Mesothelial cell of epicardium (in vitro differentiated cells): ENCODE measurements at places on chromosomes 12 and 14.

- DNase-seq, result no peak
Measured at GRCh38 chr12:116556964-116557698, 2.0 kb upstream of the MAP1LC3B2 start.

DNA sequence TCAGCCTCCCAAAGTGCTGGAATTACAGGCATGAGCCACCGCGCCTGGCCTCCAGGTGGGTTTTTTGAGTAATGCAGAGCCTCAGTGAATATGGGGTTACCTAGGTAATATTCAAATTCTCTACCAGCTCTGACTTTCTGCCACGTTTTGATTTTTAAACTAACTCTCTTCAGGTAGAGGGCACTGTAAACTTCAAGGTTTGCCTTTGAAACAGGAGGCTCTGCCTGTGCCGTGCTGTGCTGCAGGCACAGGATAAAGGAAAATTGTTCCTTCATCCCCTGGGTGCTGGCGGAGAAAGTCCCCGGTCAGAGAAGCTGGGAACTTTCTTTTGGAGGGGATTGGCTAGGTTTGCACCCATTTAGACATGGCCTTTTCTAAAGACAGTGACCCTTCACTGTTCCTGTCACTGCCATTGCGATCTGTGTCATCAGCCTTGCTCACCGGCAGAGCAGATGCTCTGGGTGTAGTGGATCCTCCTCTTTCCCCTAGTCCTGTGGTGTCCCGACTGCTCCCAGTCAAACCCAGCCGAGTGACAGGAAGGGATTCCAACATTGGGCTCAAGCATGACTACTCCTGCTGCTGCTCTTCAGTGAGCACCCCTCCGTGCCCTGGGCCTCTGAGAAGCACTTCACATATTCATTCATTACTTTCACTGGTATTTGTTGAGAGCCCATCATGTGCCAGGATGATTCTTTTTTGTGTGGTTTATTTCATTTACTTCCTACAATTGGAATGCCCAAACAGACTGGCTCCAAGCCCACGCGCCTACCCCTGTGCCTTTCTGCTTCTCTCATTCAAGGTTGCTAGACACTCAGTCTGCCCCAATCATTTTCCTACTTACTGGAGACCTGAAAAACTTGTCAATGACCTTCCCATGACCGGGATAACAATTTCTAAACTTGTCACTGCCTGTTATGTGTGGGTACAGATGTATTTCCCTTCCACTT, 103.6 kb downstream of the TMEM30B start:
- no peak for DNase-seq

GRCh38 chr12:119842380-119842779, 34.7 kb downstream of the CIT start:
- DNase-seq, result no peak

DNA sequence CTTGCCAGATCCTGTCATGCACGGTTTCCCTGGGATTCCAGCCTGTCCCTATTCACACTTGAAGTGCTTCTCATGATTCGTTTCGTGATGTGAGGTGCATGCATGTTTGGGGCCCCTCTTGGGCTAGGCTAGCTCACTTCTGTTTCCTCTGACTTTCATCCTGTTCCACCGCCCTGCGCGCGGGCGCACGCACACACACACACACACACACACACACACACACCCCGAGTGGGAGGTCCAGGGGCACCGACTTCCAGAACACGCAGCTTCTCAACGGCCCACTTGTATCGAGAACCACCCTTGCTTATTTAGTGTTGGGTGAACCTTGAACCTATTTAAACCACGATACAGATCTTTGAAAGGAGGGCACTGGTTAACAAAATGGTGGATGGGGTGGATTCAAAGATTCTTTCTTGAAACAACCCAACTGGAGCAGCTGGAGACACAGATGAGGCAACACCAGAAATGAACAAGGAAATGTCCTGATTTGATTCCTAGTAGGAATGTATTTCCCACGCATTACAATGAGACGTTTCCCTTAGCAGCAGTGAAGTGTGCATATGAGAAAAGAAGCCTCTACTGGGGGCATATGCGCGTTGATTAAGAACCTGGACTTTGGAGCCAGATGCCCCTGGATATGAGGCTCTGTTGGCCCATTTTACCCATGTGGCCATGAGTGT, 16.3 kb downstream of the ELK3 start:
- no peak for DNase-seq

DNA sequence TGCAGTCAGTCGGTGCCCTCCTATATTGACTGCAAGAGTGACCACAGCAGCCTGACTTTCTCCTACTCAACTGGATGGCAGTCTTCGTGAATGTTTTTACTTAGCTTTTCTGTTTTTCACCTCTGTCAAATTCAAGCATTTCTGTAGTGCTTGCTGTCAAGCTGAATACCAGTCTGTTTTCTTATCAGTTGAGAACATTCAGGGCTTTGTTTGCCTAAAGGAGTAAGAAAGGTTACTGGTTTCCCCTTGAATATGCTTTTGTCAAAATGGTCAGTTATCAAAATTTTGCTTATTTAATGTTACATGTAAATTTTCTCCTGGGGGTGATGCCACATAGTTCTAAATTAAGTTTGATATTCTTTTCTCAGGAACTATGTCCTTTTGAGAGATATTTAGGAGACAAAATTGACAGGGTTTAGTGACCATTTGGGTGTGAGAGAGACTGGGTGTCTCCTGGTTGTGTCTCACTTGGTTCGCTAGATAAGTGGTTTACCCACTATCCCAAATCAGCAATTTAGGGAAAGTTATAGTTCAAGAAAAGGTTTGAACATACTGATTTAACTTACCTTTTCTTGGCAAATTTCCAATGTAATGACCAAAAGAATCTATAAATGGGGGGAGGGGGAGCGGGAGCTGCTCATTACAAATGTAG, 366.3 kb downstream of the TMTC2 start:
- DNase-seq, result no peak

DNA sequence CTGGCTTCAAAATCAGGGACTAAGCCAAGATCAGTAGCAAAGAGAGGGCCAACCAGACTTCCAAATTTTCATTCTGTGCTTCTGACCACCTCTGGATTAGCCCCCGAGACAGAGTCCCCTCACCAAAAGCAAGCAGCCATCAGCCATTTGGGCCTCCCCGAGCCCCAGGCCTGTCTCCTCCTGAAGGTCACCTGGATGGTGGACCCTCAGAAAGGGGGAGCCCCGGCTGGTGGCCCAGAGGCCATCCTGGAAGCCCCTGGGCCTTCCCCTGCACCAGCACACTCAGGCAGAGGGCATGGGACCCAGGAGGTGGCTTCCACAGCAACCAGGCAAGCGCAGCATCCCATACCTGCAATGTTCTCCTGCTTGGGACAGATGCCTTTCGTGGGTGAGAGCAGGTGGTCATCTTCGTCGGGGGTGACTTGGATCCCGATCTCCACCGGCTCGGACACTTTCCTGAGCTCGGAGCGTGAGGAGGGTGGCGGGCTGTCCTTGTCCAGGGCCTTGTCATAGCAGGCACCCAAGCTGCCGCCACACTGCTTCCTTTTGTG, 14.8 kb downstream of the BCL11B start:
- no peak for DNase-seq

DNA sequence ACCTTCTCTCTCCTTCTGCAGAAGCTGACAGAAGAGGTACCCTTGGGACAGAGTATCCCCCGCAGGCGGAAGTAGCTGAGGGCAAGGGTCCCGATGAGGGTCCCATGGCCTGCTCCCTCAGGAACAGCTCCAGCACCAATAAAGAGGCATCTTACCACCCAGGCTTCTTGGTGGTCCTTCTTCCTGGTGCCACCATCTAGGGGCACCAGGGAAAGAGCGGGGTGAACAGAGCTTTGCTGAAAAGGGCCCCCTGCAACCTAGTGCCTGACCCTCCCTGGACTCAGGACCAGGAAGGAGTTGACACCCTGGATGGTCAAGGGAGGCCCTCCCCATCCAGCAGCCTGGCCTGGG, 591 bp upstream of the IRF9 start:
- no peak for DNase-seq

DNA sequence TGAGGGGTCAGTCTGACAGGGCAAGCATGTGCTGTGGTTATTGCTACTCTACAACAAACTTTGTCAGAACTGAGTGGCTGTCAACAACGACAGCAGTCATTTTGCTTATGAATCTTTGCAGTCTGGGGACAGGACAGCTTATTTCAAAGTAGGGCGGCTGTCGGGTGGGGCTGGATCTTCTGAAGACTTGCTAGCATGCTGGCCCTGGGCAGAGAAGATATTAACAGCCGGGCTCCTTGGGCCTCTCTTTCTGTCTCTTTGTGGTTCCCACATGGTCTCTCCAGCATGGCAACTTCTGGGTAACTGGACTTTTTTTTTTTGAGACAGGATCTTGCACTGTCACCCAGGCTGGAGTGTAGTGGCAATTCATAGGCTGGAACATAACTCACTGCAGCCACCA, 33.9 kb upstream of the ALDH2 start:
- no peak for DNase-seq

GRCh38 chr12:102879144-102879763, 37.8 kb downstream of the PAH start:
- no peak for DNase-seq

- no peak for DNase-seq
Measured at GRCh38 chr14:102461490-102462338, 47.9 kb downstream of the ANKRD9 start.

DNA sequence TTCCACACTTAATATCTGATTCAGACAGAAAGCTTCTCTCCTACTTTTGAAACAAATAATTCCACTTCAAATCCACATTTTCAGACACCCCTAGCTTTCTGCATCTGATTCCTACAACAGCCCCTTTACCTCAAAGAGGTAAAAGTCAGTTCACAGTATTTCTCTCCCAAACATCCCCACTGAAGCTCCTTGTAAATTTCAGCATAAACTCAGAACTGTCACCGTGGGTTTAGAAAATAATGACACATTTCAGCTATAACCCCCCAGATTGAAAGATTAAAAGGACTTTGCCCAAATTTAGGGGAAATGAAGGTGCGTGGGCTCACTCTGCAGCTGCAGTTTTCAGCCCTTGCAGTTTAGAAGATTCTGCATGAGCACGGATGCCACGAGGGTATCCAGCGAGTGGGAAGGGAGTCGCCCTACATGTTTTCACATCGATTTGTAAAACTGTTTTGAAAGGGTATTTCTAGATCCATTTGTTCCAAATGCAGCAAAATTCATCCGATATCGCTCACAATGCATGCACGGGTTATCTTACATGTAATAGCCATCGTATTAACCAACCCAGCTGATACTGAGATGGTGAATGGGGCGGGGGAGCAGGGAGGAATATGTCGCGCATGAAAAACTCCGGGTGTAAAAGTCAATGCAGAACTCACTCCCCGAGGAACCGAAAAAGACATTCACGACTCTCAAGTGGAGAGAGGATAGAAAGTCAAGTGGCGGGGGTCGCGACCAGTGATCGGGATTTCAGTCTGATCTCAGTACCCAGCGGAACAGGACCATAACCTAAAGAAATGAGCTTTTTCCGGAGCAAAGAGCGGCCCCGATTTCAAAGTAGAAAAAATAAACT, 5.0 kb upstream of the CCND2 start:
- DNase-seq, result no peak

- no peak for DNase-seq
Measured at GRCh38 chr12:117518594-117519270, 157.3 kb upstream of the NOS1 start.

DNA sequence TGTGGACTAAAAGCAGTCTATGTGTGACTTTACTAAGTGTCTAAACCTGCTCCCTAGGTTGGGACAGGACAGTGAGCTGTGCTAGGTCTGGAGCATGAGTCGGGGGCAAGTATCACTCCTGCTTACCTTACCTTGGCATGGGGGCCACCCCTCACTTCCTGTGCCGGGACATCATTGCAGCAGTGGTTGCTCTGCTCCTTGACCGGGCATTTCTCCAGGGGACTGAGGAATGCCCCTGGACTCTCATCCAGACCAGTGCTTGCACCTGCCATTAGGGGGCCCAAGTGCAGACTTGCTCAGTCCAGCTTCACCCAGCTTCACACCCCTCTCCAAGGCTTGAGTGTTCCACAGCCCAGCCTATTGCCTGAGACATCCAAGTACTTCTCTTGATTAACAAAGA, 84.7 kb upstream of the NELL2 start:
- no peak for DNase-seq

- peak; percentile 46 for DNase-seq
Measured at GRCh38 chr12:56631790-56632700, 1.9 kb upstream of the BAZ2A start.

DNA sequence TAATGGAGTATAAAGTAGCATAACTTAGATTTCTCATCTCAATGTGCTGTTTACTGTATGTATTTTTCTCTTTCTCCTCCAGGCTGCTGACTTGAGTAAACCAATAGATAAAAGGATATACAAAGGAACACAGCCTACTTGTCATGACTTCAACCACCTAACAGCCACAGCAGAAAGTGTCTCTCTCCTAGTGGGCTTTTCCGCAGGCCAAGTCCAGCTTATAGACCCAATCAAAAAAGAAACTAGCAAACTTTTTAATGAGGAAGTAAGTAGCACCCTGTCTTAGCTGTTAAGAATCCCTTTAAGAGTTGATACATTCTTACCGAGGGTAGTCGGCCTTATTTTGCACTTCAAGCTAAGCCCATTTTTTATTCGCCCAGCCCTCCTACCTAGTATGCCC, 55.2 kb downstream of the WDR20 start:
- no peak for DNase-seq

DNA sequence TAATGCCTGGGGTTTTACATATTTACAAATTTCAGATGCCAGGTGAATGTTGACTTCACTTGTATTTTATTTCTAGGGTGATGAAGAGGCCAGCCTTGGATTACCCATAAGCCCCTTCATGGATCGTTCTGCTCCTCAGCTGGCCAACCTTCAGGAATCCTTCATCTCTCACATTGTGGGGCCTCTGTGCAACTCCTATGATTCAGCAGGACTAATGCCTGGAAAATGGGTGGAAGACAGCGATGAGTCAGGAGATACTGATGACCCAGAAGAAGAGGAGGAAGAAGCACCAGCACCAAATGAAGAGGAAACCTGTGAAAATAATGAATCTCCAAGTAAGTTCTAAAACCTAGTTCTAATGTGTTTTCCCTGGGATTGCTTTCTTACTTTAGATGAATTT, 41.3 kb upstream of the SLCO1C1 start:
- no peak for DNase-seq

DNA sequence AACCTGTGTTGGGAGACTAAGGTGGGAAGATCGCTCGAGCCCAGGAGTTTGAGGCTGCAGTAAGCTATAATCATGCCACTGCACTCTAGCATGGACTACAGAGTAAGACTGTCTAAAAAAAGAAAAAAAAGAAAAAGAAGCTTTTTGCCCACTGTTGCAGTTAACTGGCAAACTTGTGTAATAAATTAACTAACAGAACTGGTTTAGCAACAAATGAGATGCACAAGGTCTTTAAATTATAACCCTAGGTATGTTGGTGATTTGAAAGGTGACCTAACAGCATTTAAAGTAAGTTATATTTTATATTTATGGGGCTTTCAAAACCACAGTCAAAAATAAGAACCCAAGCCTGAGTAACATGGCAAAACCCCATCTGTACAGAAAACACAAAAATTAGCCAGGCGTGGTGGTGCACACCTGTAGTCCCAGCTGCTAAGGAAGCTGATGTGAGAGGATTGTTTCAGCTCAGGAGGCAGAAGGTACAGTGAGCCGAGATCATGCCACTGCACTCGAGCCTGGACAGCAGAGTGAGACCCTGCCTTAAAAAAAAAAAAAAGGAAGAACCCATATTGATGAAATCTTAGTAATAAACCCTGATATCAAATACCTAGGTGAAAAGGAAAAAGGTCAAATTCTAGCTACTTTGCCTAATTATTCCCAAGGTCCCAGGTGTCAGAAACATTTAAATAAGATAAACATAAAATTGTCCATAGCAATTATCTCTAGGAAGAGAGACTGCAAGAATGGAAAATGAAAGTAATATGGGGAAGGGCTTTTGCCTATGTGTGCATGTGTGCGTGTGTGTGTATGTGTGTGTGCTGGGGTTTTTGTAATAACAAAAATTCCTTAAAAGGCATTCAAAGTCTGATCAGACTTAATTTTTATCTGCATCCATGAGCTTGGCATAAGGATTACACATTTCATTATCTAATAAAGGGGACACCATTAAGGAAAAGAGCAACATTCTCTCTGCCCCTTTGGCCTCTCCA, 15.4 kb downstream of the SYNE2 start:
- DNase-seq, result no peak
